Activated T-helper 1 cell treated with anti-CD3 and anti-CD28 coated beads, Interleukin-12 subunit alpha, Interleukin-12 subunit beta, Interleukin-2, Interleukin-4 antibody, amounts not matched to agents 30 ng/mL and 10 ng/mL and 1 ng/mL, durations not matched to agents 14 hours and 24 hours and 36 hours (primary cell): ENCODE measurements at places on chromosomes 7 and 10. TPM values are rescaled to one million over a fixed set of nuclear protein-coding genes. Genes with fewer than 3 reads are reported as not detected.

The HOXA1 gene
- total RNA-seq, result 0.16 and 0.24 TPM in 2 replicates

The PLA2G12B gene
- total RNA-seq, result not detected in 2 replicates

The HERC4 gene
- 42.3 and 53.1 TPM in 2 replicates for total RNA-seq

The OPN1SW gene
- total RNA-seq, result not detected in 2 replicates

The FAM25A gene
- total RNA-seq, result not detected in 2 replicates

The LRIT1 gene
- total RNA-seq, result not detected in 2 replicates

The ANXA8L1 gene
- not detected in 2 replicates for total RNA-seq

The PRPS1L1 gene
- not detected in 2 replicates for total RNA-seq

The SUN3 gene
- not detected in 2 replicates for total RNA-seq

DNA sequence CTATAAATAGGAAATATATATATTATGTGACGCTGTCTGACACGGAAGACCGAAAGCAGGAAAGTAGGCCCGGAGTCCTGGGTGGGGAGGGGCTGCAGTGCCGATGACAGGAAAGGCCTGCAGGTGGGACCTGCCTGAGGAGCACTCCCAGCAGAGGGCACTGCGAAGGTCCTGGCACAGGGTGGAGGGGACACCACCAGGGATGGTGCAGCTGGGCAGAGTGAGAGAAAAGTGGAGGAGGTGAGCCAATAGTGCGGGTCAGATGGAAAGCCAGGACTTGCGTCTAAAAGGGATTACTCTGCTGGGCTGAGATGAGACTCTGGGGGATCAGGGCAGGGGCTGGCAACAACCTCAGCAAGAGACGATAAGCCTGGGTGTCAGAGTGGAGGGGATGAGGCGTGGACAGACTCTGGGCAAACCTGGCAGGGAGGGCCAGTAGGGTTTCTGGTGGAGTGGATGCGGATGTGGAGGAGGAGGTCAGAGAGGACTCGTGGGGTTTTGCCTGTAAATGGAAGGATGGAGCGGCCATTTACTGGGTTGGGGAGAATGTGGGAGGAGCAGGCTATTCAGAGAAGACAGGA is 118.2 kb upstream of the ZNF746 start:
- no peak for DNase-seq

- no peak for DNase-seq
Measured at GRCh38 chr7:36029853-36030515, 123.1 kb upstream of the EEPD1 start.

DNA sequence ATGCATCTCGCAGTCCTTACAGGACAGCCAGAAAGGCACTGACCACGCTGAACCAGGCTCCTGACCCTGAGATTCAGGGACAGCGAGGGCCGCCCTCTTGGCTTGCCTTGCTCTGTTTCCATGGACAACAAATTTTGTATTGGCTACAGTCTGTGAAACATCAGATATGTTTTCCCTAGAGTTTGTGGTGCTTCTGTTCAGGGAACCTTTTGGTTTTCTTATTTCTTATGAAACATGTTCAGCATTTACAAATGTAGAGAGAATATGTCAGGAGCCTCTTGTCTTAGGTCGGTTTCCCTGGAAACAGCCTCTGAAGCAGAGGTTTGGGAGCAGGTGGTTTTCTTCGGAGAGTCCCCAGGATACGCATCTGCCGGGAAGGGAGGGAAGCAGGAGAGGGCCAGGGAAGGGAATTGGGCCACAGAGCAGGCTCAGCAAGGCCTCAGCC is 260.1 kb downstream of the CCDC3 start:
- DNase-seq, result no peak

GRCh38 chr7:107165341-107165740 is 3.5 kb upstream of the HBP1 start:
- DNase-seq, result no peak

- DNase-seq, result no peak
Measured at GRCh38 chr7:30281791-30282190, 2.6 kb upstream of the ZNRF2 start.

- DNase-seq, result no peak
Measured at GRCh38 chr10:98967601-98968000, 268.1 kb downstream of the HPSE2 start.

GRCh38 chr7:115910541-115911164 is 119.9 kb downstream of the TFEC start:
- no peak for DNase-seq

DNA sequence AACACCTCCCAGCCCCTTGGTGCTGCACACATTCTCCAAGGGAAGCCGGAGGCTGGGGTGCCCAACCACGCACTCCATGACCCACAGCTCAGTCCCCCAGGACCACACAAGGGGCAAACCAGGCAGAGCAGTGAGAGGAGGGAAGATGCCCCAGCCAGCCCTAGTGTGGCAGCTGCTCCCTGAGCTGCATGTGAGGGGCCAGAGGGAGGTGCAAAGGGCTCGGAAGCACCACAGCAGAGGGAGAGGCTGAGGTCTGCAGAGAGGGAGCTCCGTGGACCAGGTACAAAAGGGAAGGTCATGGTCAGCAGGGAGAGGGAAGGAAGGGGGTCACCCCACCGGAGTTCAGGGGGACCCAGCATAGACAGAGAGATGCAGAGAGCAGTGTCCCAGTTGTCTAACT is 1.5 kb upstream of the CALML5 start:
- no peak for DNase-seq

DNA sequence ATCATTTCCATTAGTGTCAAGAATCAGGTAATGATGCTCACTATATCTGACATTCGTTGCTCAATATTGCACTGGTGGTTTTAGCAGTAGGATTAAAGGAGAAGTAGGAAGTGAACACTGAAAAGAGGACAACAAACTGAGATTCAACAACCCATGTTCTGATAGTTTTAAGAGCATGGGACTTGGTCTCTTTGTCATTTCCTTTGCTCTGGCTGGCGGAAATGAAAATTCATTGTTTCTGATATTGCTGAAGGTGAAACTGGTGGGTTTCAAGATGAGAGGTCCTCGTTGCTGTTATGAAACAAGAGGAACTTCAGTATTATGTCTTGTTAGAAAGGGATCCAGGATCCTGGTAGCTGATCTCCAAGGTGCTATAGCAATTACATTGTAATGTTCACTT is 129.0 kb downstream of the DNAH11 start:
- no peak for DNase-seq

GRCh38 chr7:71601851-71602250 is 469.9 kb downstream of the GALNT17 start:
- DNase-seq, result no peak

GRCh38 chr7:34036972-34037792 is 131.8 kb downstream of the BMPER start:
- DNase-seq, result no peak

- DNase-seq, result no peak
Measured at GRCh38 chr10:23715363-23715762, 276.5 kb downstream of the OTUD1 start.

DNA sequence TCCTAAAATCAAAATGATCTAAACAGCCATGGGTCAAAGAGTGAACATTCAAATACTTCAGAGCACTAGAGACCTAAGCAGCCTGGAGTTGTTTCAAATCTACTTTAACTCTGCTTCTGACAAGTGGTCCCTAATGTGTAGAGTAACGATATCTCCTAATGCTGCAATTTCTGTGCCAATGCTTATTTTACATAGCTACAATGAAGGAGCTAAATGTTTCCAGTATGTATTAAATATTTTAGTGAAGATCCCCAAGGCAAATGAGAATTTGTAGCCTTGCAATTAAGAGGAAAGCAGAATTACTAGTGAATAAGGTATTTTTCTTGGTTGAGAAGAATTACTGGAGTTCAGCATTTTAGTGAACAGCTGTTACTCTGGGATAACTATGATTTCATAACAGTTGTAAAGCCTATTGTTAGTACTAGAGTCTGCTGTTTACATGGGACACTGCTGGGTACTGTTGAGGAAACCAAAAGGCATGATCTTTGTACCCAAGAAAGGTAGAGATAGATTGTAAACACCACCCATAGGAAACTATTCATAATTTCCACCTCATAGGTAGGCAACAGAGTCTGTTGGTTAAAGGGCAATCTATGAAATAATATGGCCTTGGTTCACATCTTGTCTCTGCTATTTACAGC is 271.9 kb downstream of the PLXDC2 start:
- no peak for DNase-seq

- DNase-seq, result no peak
Measured at GRCh38 chr7:28165961-28166955, 14.3 kb downstream of the JAZF1 start.

DNA sequence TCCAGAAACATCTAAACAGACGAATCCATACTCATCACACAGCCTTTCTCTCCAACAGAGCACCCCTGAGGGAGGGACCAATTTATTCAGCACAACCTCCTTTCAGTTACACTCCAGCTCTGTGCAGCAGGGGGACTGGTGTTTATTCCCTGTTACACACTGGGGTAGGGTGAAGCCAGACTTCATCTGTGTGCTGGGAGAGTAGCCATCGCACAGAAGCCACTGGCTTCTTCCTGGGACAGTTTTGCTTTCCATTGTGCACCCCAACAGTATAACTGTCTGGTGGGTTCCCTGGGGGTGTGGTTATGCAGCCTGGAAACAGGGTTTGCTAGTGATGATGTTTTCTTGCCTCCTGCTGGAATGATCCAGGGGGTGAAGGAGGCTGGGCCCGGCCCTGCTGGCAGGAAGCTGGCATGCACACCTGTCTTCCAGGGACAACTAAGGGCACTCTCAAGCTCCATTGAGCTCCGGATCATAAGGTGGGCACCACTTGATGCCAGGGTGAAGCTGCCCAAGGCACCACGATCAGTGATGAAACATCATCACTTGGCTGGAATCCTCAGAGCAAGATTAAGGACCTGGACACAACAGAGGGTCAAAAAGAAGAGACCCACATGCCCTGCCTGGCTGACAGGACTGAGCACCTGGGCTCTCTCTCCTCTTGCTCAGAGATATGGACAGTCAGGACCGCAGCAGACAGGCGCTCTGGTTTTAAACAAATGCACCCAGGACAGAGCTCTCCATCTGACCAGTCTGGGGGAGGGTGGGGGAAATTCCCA is 293.2 kb downstream of the GRID1 start:
- no peak for DNase-seq

GRCh38 chr10:18400906-18401245 is 250.5 kb downstream of the NSUN6 start:
- no peak for DNase-seq

- DNase-seq, result no peak
Measured at GRCh38 chr7:130277763-130278643, 11.3 kb downstream of the CPA2 start.

GRCh38 chr10:74814797-74815196 is 11.6 kb upstream of the KAT6B start:
- no peak for DNase-seq

- DNase-seq, result no peak
Measured at GRCh38 chr7:149036676-149037075, 8.4 kb upstream of the PDIA4 start.

- no peak for DNase-seq
Measured at GRCh38 chr7:101921061-101921460, 103.6 kb downstream of the CUX1 start.

GRCh38 chr10:6840766-6841165 is 260.7 kb upstream of the PRKCQ start:
- DNase-seq, result no peak

DNA sequence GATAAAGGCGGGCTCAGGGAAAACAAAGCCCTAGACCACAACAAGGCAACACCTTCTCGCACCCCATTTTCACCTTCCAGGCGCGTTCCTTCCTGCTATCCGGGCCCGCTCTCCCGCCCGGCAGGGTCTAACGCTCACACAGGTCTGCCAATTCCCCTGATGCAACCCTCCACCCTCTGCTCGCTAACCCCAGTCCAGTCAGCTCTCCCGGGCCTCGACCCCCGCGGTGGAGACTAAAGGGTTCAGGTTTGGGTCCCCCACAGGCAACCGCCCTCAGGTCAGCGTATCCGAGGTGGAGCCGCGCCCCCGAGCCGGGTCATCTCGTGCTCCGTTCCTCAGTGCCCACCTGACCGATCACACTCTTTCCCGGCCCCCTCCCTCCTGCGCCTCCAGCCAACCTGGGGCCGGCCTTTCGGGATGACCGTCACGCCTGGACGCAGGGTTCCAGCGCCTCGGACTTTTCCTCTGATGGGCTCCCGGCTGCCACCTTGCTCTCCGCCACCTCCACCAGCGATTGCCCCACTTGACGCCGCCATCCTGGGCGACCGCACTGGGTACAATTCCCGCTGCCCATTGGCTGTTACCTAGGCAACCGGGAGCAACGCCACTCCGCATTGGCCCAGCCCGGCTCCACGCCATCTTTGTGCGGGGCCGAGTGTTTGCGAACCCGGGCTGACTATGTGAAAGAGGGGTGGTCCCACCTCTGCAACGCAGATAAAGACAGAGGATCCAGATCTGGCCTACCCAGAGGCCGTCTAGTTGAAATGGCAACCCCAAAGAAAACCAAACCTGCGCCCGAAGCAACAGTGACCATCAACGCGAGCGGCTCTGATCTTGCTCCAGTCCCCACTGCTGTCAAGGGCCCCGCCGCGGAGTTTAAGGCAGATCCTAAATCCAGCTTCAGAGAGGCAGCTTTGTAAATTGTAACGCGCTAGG is at the start of gene MORN4:
Gene MORN4 (minus strand): TSS at position 552 of the 936 bp plus-strand sequence. CDS start 13,847 bp downstream, outside the sequence.
- DNase-seq, result peak; percentile 89

DNA sequence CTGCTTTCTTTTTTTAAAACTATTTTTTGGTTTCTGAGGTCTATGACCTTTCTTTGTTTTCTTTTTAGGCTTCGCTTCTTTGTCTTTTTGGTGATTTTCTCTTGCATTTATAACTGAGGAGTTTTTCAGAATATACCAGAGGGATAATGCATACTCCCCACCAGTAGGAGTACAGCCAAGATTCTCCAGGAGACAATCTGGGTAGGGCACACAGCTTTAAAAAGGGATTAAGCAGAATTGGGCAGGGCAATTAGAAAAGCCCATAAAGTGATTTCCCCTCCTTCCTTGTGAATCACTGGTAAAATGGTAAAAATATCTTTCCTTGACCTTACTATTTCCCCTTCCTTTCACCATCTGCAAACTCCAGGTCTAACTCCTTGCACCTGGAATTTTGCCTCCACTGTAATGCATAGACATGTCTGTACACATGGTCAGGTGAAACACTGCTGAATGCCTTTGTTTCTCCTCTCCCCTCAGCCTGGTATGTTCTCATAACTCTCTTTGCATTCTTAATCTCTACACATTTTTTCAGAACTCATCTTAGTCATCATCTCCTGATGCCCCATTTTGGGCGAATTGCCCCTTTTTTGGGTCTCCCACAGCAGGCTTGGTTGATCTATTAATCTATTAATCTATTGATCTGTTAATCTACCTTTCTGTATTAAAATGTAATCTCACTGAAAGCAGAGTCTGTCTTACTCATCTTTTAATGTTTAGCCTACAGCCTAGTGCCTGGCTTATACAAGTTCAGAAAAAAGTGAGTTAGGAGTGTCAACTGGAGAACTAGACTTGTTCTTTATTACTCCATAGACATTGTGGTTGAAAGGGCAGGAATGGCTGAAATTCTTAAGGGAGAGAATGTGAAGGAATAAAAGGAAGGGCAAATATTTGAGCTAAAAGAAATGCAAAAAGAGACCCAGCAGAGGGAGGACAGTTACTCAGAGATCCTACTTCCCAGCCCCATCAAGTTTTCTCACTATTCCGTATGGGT is 64.6 kb downstream of the MDFIC start:
- no peak for DNase-seq

DNA sequence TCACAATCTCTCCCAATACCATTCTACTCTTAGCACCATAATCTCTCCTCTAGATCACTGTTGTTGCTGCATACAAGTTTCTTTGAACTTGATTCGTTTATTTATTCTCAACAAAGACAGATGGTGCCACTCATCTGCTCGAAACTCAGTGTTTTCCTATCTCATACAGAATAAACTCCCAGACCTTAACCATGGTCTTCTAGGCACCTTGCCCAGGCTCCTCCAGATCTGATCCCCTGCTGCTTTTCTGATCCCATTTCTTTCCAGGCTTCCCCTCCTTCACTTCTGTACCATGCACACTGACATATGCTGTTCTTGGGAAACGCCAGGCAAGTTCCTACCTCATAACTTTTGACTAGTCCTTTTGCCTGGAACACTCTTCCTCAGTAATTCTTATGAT is 645.7 kb downstream of the DNAJB9 start:
- no peak for DNase-seq
